H1 (cell line): ENCODE measurements at places on chromosomes 1 and 21. TPM values are rescaled to one million over a fixed set of nuclear protein-coding genes. Genes with fewer than 3 reads are reported as not detected.

The MPL gene
- not detected in 2 replicates for total RNA-seq

The AZIN2 gene
- 0.21 and 0.22 TPM in 2 replicates for total RNA-seq

The DCST1 gene
- total RNA-seq = not detected in 2 replicates

DNA sequence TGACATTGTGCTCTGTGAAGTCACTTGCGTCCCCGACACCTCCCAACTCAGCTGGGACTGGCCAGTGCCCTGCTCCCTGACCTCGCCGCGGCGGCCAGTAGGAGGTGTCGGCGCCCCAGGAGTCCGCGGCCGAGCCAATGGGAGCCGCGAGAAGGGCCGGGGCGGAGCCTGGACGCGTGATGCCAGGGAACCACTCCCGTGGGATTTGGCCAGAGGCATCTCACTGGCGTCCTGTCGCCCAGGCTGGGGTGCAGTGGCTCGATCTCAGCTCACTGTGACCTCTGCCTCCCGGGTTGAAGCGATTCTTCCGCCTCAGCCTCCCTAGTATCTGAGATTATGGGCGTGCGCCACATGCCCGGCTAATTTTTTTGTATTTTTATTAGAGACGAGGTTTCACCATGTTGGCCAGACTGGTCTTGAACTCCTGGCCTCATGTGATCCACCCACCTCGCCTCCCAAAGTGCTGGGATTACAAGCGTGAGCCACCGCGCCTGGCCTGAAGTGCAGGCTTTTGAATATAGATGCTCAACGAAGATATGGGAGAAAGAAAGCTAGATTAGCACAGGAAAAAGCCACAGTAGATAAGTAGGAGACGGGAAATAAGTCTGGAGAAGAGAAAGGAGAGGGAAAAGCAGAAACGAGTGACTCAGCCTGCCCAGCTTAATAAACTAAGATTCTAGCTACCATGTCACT is 38.0 kb downstream of the ZBTB8OS start:
- DNase-seq = peak; percentile 96

DNA sequence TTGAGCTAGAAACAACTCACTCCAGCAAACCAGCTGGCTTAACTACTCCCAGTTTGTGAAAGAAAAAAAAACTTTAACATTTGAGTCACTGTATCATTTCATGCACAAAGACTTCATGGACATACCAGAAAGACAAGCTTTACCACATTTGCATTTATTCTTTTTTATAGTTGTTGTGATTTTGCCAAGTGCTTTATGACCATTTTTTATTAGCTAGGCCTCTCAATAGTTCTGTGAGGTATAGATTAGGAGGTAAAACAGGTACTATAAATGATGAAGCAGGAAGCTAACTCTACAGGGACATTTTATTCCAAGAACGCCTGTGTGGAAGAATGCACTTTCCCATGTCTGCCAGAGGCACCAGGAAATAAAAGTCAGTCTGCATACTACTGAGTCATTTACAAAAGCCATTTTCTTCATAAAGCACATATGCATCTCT is 8.2 kb upstream of the DENND1B start:
- DNase-seq = no peak
